ENCODE measurements at places on chromosomes 1 and 21.

GRCh38 chr1:94592571-94592920, 51.0 kb upstream of the F3 start:
- DNase-seq: no peak

GRCh38 chr1:54681358-54681757, 34.3 kb upstream of the TTC4 start:
- DNase-seq: no peak

GRCh38 chr1:39268112-39268581, 63.7 kb downstream of the MACF1 start:
- peak; percentile 75 for DNase-seq

- no peak for DNase-seq
These were observed 41.6 kb downstream of the TNNT2 start for GRCh38 chr1:201335901-201336300.

DNA sequence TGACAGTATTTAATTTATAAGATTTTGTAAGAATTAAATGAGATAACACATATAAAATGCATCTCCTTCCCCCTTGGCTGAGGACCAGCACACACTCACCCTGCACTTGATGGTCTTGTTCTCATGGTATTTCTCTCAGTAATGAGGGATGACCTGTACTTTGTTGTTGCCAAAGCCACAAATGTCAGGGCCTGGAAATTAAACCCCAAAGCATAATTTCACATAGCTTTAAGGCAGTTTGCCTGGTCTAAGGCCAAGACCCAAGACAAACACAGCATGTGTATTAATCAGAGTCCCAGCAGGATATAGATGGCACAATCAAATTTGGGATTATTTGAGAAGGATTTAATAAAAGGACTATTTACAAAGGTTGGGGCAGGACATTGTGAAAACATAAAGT, 48.6 kb upstream of the EPS15 start:
- DNase-seq: no peak

GRCh38 chr1:153293851-153294250, 18.9 kb downstream of the PGLYRP3 start:
- no peak for DNase-seq

- no peak for DNase-seq
These were observed 5.5 kb upstream of the LAPTM5 start for GRCh38 chr1:30762930-30763650.

DNA sequence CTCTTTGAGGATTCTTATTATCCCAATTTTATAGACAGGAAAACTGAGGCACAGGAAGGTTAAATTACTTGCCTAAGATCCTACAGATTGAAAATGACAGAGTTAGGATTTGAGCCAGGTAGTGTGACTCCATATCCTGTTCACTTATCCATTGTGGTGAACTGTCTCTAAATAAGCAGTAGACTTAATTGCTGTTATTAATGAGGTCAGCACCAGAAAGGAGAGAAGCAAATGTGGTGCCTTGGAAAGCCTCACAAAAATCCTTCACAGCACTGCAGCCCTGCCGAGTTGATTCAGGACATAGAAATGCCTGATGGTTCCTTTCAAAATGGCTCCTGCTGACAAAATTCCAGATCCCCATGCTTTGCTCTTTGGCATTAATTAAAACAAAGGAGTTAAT, 193.3 kb upstream of the BEND5 start:
- no peak for DNase-seq

DNA sequence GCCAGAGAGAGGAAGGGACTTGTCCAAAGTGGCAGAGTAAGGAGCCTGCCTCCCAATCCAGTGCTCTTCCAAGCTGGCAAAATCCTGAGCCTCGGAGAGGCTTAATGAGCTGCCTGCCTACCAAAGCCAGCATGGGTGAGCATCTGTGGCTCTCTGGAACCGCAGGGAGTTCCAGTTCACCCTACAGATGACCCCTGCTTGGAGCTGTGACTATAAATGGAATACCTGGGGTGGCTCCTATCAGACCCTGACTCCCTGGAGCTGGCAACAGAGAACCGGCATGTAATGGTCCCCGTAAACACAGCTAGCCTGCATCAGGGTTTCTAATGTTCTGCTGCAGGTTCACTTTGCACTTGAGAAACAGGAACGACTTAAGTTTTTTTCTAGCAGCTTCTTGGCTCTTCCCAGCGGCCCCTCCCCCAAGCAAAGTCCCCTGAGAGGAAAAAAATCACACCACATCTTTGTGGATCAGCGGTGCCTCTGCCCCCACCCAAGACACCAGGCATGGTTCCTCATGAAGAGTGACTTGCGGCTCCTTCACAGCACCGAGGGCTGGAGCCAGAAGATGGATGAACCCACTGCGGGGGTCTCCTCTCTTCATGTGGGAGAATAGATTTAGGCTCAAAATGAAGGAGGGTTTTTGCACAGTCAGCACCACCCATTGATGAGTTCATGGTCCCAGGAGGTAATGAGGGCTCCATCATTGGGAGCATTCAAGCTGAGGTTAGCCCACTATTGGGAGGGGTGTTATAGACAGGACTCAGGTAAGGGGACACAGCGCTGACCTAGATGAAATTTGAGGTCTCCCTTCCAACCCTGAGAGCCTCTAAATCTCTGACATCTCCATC, 79.0 kb downstream of the SYT2 start:
- no peak for DNase-seq

DNA sequence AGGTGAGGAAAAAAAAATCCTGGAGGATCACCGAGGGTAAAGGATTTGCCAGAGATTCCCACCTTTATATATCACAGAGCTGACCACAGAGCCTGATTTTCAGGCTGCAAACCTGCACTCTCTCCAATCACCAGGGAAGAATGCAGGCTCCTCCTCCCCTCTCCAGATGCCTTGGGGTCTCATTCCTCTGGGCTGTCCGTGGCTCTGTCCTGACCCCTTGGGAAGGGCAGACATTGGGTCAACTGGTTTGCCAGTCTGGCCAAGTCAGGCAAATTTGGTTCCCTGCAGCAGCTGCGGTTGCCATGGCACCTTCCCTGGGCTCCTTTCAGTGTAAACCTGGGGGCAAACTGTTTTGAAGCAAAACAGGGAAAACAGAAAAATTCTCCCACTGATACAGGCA, 11.6 kb upstream of the OPRD1 start:
- DNase-seq: peak; percentile 81

DNA sequence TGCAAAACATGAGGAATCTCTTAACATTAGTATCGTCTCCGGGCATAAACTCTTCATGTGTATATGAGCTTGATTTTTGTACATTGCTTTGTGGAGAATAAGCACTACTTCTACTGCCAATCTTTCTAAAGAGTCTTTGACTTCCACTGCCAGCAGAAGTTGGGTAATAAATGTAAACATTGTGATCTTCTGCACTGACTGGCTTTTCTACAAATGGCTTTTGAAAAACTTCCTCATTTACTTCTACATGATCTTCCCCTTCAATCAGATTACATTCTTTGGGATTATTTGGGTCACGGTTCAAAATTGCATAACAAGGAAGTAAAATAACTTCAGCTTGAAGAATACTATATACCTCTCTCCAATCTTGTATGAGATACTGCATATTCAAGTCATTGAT, 30.4 kb upstream of the SLC44A5 start:
- DNase-seq: no peak

GRCh38 chr1:117061986-117062415, 1.9 kb downstream of the TTF2 start:
- no peak for DNase-seq

- no peak for DNase-seq
These were observed 472.1 kb downstream of the PTPRU start for GRCh38 chr1:29708381-29708780.

DNA sequence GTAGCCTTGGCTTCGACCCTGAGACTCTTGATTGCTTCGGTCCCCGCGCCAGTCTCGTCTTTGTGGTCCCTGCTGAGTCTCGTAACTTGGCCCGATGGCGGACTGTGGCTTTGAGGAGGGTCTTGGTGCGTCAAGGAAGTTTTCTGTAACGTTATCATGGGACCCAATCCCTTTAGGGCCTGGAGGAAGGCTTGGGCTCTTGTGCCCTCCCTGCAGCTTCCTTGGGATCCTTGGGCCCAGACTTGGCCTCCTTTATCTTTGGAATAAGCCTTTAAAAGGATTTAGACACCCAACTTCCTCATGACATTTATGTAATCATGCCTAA, 371 bp downstream of the ZMPSTE24 start:
- DNase-seq: no peak

DNA sequence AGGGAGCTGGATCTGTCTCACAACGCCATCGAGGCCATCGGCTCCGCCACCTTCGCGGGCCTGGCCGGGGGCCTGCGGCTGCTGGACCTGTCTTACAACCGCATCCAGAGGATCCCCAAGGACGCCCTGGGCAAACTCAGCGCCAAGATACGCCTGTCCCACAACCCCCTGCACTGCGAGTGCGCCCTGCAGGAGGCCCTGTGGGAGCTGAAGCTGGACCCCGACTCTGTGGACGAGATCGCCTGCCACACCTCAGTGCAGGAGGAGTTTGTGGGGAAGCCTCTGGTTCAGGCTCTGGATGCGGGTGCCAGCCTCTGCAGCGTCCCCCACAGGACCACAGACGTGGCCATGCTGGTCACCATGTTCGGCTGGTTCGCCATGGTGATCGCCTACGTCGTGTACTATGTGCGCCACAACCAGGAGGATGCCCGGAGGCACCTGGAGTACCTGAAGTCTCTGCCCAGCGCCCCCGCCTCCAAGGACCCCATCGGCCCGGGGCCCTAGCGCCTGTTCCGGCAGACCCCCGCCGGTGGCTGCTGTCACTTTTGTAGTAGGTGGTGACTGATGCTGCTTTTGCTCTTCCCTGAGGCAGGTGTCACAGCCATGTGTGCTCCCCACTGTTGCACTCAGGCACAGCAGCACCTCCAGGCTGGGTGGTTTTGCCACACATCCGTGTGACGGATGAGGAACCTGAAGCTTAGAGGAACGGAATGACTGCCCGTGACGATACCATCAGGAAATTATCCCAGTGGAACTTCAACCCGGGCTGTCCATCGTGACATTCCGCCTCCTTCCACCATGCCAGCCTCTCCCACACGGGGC, 1.8 kb downstream of the LRRC3 start:
- no peak for DNase-seq

- no peak for DNase-seq
These were observed 6.8 kb downstream of the WRAP73 start for GRCh38 chr1:3642919-3643675.

GRCh38 chr1:156571919-156572662, at the start of gene IQGAP3:
Gene IQGAP3 (minus strand): TSS chr1:156572565. CDS start chr1:156572529, 36 bp downstream.
- DNase-seq: peak; percentile 94

- DNase-seq: peak; percentile 68
These were observed 481.0 kb downstream of the OMA1 start for GRCh38 chr1:58065520-58065919.

DNA sequence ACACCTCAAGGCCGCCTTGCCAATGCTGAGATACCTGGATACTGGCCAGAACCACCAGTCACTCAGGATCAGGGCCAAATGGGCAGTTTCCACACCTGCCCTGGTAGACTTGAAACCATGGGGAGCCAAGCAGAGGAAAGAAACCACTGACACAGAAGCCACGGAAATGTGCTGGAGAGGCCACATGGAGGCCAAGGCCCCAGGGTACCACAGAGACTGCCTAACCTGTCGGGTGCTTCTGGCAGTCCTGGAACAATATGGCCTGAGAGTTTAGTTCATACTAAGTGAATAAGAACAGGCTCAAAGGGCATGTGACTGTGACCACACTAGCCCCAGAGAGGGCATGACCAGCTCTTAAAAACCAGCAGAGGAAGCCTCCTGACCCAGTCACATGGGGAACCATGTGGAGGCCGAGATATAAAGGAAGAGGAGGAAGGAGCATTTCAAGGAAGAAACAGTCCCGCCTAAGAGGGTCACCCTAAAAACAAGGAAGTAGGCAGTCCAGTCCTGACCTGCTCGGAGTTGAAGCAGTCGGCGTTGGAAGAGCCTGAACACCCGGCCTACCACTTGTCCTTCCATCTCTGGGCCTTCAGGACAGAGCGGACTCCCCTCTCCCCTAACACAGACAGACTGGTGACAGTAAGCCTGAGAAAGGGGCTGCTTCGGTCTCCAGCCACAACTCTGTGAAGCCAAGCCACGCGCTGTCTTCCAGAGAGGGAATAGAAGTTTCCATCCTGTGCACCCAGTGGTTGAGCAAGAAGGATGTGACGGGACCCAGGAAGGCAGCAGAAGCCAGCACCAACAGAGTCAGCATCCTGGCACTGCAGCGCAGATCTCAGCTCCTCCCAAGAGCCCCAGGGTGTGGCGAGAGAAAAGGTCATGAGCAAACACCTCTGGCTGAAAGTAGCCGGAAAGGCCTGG, at the start of gene DENND2D:
Gene DENND2D, minus strand, starts transcription at position 766 of the 921 bp plus-strand sequence. Its CDS starts 187 bp downstream, at position 579.
- DNase-seq: peak; percentile 46

GRCh38 chr1:241229216-241229615, 127.8 kb downstream of the RGS7 start:
- no peak for DNase-seq

DNA sequence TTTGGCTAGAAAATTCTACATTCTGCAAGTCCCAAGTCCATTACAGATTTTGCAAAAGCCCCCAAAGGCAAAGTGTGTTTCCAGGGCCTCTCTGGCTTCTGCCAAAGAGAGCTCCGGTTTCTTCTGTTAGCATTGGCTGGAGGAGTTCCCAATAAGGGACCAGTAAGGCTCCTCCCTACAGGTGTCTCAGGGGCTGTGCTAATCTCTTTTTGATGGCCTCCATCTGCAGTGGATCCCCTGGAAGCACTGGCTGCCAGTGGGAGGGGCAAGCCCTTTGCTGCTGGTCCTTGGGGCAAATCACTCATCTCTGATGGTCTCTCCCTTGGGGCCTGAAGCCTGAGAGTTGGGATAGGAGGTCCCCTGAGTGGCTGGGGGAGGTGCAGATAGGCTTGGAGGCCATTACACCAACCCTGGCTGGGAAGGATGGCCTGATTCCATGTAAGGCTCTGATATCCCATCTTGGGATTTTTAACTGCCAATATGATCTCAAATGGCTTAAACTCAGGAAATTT, 89.1 kb upstream of the USP24 start:
- DNase-seq: no peak

DNA sequence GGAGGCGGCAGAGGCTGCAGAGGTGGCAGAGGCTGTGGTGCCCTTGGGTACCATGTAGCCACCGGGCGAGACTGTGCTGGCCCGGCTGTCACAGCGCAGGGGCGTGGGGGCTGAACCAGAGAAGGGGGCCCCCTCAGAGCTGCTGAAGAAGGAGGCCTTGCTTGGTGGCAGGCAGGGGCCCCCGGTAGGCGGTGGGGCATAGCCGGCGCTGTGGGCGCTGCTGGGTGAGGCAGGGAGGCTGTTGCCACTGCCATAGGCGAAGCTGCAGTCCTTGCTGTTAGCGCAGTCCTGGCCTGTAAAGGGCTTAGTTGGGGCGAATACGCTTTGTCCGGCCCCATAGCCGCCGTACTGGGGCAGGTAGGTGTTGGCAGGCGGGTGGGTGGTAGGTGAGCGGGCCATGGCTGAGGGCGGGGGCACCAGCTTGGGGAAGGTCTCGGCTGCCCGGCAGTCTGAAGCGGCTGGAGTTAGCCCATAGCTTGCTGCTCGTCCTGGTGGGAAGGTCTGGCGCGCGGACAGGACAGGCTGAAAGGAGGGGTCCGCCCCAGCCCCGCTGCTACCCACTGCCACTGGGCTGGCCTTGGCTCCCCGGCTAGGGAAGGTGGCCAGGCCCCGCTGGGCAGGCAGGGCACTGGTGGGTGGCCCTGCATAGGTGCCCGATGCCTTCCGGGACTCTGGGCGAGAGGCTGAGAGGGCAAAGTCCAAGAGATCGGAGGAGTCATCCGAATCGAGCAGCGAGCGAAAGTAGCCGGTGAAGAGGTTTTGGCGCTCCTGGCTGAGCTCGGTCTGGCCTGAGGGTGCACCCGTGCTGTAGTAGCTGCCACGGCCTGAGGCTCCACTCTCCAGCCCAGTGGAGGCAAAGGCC, 54.9 kb downstream of the AHDC1 start:
- DNase-seq: no peak

Data from islet precursor cell (in vitro differentiated cells).